ENCODE measurements at places on chromosomes 2 and 18.

- no peak for DNase-seq
Observed at GRCh38 chr18:7329016-7329415, 98.1 kb downstream of the LRRC30 start.

DNA sequence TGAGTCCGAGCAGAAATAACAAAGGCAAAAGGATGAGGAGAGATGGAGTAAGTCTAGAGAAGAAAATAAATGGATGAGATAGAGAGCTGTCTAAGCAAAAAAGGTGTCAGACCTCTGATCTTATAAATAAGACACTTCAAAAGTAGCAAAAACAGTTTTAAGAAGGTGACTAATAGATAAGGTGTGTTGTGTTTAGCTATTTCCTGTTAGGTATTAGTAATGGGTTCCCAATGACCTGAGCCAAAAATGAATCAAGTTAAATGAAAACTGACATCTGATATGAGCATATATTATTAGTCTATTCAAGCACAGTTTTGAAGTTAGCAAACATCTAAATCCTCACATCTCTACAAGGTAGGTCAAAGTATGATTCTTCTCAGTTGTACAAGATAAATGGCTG is 10.6 kb downstream of the SUPT7L start:
- DNase-seq: no peak

DNA sequence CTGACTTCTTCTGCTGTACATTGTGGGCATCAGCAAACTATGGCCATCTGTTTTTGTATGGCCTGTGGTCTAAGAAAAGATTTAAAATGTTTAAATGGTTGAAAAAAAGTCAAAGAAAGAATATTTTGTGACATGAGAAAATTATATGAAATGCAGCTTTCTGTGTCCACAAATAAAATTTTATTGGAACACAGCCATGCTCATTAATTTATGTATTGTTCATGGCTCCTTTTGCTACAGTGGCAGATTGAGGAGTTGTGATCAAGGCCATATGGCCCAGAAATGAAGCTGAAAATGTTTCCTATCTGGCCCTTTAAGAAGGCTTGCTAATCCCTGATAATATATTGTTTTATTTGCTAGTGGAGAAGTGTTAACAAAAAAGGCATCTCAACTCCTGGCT is 162.0 kb downstream of the SLC4A3 start:
- no peak for DNase-seq

DNA sequence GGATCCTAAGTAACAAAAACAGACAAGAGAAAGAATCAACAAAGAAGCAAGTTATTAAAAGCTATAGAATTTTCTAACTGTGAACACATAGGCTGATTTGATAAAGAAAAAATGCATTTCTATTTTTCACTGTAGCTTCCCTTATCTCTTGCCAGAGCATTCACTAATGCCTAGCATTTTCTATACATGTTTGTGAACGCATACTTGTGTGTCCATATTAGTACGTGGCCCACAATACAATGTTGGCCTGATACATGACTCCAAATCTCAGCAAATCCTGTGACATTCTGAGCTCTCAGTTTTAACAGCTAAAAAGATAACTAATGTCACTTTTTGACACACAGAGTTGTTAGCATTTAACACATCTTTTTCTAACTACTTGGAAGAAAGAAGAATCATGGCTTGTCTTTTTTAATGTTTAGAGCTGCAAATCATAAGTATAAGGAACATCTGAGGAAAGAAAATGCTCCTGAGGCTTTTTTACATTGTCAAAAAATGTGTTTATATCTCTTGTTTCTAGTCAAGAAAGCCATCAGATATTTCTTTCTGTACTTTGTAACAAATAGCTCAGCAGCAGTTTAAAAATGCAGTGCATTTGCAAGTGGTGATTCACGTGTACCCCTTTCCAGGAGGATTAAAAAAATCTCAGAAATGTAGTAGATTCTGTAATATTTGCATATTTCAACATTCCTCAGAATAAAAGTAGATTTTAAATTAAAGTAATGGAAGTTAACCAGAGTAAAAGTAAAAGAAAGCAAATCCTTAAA is 1646.8 kb upstream of the TMEFF2 start:
- no peak for DNase-seq

GRCh38 chr2:58410549-58410948 is 169.4 kb upstream of the FANCL start:
- DNase-seq: no peak

GRCh38 chr2:100286318-100286717 is 36.0 kb downstream of the LONRF2 start:
- DNase-seq: no peak

DNA sequence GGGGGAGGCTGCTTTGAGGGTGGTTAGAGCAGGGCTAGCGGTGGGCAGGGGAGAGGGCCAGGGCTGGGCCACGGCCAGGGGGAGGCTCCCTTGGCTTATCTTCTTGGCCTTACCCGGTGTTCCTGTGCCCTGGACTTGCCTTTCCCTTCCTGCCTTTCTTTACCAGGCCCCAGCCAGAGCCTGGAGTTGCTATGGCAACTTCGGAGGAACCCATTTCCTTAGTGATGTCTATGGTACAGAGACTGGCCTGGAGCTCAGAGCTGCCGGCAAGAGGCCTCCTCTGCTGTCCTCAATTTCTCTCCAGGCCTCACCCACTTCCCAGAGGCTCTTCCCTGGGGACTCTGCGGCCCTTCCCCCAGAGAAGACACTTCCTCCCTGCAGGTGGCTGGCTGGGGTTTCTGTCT is 11.5 kb downstream of the SPEG start:
- no peak for DNase-seq
